ENCODE measurements at places on chromosomes 2 and 18. TPM values are rescaled to one million over a fixed set of nuclear protein-coding genes. Genes with fewer than 3 reads are reported as not detected.

Gene ATP6V1B1
- 42.0 TPM for total RNA-seq

Gene NT5DC4
- 4.2 TPM for total RNA-seq

Gene TMEFF2
- total RNA-seq, result 0.36 TPM

Gene XDH
- total RNA-seq, result 2.1 TPM

Gene NDC80
- 2.5 TPM for total RNA-seq

Gene IL36G
- total RNA-seq, result 13.4 TPM

Gene ERBB4
- 1.5 TPM for total RNA-seq

Gene IL1F10
- 0.80 TPM for total RNA-seq

Gene CYS1
- total RNA-seq, result 0.32 TPM

Gene INO80D
- total RNA-seq, result 24.2 TPM

Gene ALK
- not detected for total RNA-seq

Gene METAP1D
- 2.1 TPM for total RNA-seq

Gene MARCO
- 1.0 TPM for total RNA-seq

Gene CDH7
- total RNA-seq, result 0.24 TPM

Gene SPDYA
- 1.2 TPM for total RNA-seq

Gene RPL31
- total RNA-seq, result 1,724 TPM

Gene LYPD6B
- total RNA-seq, result 83.7 TPM

Gene BOK
- 61.0 TPM for total RNA-seq

Gene EMX1
- not detected for total RNA-seq

Gene CTLA4
- not detected for total RNA-seq

Gene ZNF236
- 38.0 TPM for total RNA-seq

Gene RGPD8
- total RNA-seq, result 15.2 TPM

Gene NEB
- 7.7 TPM for total RNA-seq

Gene RALB
- total RNA-seq, result 29.6 TPM

Gene POMC
- 9.0 TPM for total RNA-seq

Gene ZBTB7C
- 26.0 TPM for total RNA-seq

Gene OTOS
- total RNA-seq, result not detected

Gene SIX3
- not detected for total RNA-seq

Gene SLC5A7
- total RNA-seq, result not detected

Gene QPCT
- total RNA-seq, result 75.5 TPM

Gene SERPINB12
- total RNA-seq, result 80.1 TPM

Gene STARD6
- not detected for total RNA-seq

Gene CD226
- total RNA-seq, result 0.08 TPM

Gene AMMECR1L
- 17.5 TPM for total RNA-seq

Gene ALPG
- total RNA-seq, result not detected

Gene DIPK1C
- total RNA-seq, result 3.5 TPM

Gene FAP
- total RNA-seq, result 3.1 TPM

Gene FOXI3
- total RNA-seq, result 0.21 TPM

Gene IL36A
- total RNA-seq, result not detected

Gene TOGARAM2
- total RNA-seq, result 0.08 TPM

Gene PXDN
- 7.0 TPM for total RNA-seq

Gene INPP5D
- total RNA-seq, result 18.7 TPM

Gene CREG2
- not detected for total RNA-seq

Gene GRB14
- 8.4 TPM for total RNA-seq

Gene STEAP3
- 21.3 TPM for total RNA-seq

Gene ESPNL
- 0.25 TPM for total RNA-seq

Gene KCNIP3
- total RNA-seq, result 7.1 TPM

Gene CTNNA2
- total RNA-seq, result 0.15 TPM

All from suprapubic skin (tissue), 4 donors.